ENCODE measurements at places on chromosomes 2 and 18. TPM values are rescaled to one million over a fixed set of nuclear protein-coding genes. Genes with fewer than 3 reads are reported as not detected.

The CXCR1 gene
- not detected for total RNA-seq

The IL1B gene
- total RNA-seq = 8.0 TPM

The ARPC2 gene
- total RNA-seq = 212 TPM

The BMP10 gene
- total RNA-seq = not detected

The ABHD1 gene
- total RNA-seq = 0.29 TPM

The PMAIP1 gene
- 1.1 TPM for total RNA-seq

The ACAA2 gene
- 99.5 TPM for total RNA-seq

DNA sequence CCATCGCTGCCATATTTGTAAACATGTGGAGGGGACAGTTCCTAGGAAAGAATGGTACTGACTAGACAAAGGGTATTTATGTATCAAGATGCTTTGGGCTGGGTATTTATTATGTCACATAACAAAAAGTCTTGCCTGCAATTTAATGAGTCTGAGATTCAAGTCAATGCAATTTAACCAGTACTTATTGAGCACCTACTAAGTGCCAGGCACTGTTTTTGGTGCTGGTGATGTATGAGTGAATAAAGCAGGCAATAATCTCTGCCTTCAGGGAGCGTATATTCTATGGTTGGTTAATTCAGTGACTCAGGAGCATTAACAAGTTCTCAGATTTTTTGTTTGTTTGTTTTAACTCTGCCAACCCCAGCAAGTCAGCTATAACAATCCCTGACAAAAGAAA, 24.6 kb upstream of the ACVR1 start:
- DNase-seq = no peak

GRCh38 chr2:238235856-238236255, 4.0 kb downstream of the HES6 start:
- no peak for DNase-seq

DNA sequence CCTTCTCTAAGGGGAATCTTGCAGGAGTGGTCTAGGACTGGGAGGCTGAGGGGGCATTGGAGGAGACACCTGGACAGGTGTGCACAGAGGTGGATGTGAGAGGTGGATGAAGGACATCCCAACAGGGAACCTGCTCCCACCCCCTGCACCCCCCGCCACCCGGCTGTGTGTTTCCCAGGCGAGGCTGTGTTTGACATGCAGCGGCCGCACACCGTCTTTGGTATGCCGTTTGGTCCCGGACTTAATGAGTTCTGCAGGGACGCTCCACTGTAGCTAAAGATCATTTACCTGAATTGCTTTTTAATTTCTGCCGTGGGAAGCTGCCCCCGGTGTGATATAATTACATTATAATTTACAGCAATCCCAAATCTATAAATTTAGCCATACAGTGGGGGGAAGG, 87.3 kb downstream of the GLI2 start:
- no peak for DNase-seq

DNA sequence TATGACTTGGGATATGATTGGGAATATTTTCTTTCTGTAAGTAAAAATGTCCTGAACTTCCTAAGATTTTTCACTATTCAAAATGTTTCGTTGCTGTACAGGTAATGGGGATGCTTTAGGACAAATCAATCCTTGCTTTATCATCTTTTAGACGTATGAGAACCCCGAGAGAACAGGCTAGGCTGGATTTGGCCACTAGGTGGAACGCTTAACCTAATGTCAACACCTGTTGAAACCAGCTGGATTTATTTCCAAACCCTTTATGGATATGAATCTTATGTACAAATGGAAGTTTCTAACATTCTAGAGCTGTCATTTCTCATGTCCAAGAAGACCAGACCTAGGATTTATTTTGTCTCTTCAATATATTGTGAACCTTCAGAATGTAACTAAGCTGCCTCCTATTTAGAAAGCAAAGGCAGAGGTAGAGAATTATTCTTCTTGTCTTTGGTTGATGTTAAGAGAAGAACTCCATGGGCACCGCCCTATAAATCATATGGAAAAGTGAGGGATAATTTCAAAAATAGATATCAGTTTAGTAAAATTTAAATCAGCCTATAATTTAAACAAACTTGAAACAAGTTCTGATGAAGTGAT, 96.7 kb downstream of the PMAIP1 start:
- no peak for DNase-seq

- DNase-seq = no peak
These were observed 353.4 kb downstream of the ALK start for GRCh38 chr2:29567906-29568520.

- no peak for DNase-seq
These were observed 192.1 kb upstream of the CXCR4 start for GRCh38 chr2:136310005-136310495.

DNA sequence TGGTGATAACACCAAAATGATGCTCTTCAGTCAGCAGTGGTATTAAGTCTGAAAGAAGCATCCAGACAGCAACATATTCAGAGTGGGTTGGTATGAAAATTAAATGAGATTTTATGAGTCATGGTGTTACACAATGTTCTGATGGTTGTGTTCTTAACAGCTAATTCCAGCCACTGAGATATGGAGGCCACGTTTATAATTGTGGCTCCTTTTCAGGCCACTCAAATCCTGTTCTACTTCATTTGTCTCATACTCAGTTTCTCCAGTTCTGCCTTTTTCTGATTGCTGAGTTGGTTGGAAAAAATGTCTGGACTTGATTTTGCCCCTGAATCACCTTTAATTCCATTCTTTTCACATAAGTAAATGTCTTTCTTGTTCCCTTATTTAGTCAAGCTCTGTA, 162.7 kb upstream of the COL3A1 start:
- no peak for DNase-seq

DNA sequence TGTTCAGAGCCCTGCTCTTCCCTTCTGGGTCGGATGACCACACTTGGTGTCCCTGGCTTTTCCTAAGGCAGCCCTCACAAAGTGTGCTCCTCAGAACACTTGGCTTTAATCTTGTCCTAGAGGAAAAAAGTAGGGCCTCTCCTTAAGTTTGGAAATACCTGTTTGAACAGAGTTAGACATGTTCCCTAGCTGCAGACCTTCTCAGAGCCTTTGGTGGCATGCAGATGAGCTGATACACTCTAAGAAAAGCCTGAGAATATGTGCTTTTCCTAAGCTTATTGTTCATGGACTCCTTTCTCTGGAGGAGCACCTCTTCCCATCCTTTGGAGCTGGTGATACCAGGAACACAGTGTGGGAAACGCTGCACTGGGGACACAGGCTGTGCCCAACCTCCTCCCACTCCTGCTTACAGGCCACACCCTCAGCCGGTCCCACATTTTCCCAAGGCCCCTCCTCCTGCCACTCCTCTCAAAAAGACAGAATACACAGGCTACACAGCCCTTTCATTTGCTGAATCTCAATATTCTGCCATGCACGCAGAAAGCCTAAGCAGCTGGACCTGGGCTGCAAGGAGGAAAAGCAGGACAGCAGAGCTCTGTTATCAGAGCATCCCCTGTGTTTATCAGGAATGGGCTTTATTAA, 443.6 kb downstream of the NBAS start:
- no peak for DNase-seq

GRCh38 chr2:196268025-196268424, 96.6 kb upstream of the STK17B start:
- no peak for DNase-seq

DNA sequence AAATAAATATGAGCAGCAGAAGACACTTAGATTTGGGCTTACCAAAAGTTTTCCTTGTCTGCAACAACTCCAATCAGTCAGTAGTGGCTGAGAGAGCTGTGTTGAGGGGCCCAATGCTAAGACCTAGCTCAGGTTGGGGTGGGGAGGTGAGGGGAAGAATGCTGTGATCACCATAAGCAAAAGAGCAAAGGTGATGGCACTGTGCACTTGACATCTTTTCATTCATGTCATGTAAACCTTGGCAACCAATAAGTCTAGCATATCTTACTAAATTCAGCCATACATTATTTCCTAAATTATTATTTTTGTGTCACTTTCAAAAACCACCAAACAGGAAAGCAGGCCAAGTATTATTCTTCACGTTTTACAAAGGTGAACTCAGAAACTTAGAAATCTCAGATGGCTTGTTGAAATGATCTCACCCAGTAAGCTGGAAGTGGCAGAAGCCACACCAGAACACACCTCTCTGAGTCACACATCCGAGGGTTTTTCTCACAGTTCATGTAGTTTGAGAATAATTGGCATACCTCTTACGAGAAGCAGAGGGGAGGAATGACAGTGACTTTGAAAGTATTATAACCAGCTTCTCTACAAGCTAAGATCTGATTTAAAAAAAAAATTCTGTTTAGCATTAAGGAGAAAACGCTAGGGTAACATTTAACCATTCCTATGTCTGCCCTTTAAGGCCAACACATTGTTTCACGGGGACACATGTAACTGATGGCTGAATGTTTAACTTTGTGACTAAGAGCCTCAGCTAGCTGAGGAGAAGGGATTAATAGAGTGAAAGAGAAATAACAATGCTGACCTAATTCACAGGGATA, 43.3 kb upstream of the SETBP1 start:
- DNase-seq = no peak

DNA sequence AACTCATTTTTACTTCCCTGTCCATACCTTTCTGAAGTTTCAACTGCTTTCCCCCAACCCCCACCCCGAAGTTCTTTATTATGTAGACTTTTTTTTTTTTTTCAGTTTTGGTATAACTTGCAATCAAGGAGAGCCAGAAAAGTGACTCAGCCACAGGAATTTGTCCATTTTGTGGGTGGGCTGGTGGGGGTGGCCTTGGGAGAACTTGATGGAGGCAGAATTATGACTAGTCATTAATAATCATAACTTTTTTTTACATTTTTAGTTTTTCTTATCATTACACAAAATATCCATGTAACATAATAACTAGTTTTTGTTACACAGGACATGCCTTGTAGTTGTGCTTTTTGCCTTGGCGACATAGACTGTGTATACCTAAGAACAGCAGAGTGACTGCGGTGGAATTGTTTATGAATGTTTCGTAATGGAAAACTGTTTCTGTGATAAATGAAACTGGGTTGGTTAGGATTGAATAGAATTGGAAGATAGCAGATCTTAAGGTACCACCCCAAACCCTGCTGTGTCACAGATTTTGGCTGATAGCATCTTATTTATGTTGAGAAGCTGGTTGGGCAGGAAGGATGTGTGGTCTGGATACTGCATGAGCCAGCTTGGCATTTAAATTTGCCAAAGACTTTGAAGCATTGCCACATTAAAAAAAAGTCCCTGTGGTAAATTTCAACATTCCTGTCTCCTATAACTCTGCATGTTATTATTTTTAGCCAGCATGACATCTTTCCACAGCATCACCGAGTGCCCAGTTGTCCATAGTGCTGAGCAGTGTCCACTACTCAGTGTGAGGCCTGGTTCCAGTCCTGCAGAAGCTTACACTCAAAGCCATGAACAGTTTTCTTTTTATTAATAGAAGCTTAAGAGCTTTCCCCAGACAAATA, 30.7 kb downstream of the LYPD6B start:
- no peak for DNase-seq

GRCh38 chr2:207727261-207727660, 15.8 kb downstream of the CCNYL1 start:
- no peak for DNase-seq

DNA sequence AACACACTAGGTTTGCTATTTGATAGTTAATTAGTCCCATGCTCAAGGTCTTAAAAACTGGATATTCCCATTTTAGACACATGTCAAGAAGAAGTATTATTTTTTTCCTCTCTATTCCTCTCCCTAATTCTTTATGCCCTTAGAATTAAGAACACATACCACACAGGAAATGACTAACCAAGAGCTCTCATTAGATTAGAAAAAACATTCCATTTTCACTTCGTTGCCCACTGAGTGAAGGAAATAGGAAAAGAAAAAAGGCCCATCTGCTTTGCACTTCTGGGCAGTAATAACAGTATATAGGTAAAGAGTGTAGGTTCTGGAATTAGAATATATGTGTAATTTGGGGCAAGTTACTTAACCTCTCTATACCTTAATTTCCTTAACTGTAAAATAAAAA, 26.9 kb downstream of the ACADL start:
- no peak for DNase-seq

GRCh38 chr2:207408086-207408794, 121.5 kb upstream of the CREB1 start:
- DNase-seq = no peak

GRCh38 chr2:223282221-223282620, 230.2 kb downstream of the KCNE4 start:
- DNase-seq = no peak

Data from breast epithelium (tissue), 4 donors.